ENCODE measurements at places on chromosomes 5 and 9.

DNA sequence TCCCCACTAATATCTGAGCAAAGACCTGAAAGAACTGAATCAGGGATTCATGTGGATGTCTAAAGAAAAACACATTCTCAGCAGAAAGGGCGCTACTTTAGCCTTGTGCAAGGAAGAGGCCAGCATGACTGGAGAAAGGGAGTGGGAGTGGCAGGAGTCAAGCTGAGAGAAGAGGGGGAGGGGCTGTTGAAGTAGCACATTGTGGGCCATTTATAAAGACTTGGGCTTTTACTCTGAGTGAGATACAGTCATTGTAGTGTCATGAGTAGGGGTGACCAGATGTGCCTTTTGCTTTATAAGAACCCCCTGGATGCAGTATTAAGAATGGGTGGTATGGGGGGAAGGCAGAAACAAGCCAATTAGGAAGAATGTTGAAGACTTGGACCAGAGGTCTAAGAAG is 452.8 kb downstream of the ENC1 start:
- DNase-seq = no peak

GRCh38 chr5:174735498-174736330 is 11.3 kb downstream of the MSX2 start:
- DNase-seq = peak; percentile 60

- no peak for DNase-seq
These were observed 255.0 kb downstream of the EFNA5 start for GRCh38 chr5:107415762-107416161.

DNA sequence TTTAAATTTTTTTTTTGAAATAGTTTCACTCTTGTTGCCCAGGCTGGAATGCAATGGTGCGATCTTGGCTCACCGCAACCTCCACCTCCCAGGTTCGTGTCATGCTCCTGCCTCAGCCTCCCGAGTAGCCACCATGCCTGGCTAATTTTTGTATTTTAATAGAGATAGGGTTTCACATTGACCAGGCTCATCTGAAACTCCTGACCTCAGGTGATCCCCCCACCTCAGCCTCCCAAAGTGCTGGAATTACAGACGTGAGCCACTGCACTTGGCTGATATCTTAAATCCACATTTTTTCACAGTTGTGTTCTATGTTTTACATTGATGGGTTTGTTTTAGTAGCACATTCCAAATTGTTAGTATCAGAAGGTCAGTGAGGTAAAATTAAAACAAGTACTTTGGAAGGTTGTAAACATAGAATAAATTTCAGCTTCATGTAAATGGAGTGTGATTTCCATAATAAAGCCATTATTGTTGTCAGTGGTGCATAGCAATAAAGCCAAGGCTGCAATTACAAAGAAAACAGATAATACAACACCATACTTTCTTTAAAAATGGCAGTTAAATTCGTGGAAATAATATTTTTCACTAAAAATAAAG is 287.2 kb downstream of the ARRDC3 start:
- DNase-seq = no peak

DNA sequence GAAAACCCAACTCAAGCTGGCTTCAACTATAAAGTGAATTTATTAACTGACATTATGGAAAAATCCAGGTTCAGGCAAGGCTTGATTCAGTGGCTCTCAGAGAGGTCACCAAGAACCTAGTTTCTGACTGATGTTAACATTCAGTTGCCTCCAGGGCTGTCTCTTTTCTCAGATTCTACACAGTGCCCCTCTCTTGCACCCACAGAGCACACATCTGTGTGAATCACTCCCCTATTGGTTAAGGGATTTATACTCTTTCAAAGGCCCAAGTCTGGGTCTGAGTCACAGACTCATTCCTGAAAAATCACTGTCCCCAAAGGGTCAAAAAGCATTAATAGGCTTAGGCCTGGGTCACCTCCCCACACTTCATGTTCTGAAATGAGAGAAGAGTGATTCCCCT is 6.2 kb upstream of the HAVCR2 start:
- no peak for DNase-seq

DNA sequence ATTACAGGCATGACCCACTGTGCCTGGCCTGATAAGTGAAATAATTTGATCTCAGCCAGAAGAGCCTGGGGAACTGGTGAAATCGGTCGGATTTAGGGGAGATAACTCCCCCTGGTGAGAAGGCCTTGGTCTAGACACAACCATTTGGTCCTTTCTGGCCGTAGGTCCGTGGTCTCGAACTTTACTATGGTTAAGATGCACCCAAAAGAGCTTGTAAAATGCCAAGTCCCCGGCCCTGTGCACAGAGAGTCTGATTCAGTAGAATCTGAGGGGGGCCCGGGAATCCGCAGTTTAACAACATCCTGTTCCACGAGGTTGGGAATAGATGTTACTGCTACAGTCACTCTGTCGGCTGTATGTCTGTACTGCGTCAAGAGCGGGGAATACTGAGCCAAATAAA is 140.7 kb downstream of the C9orf50 start:
- DNase-seq = no peak

GRCh38 chr9:136676297-136676794 is 10.9 kb downstream of the AGPAT2 start:
- no peak for DNase-seq

DNA sequence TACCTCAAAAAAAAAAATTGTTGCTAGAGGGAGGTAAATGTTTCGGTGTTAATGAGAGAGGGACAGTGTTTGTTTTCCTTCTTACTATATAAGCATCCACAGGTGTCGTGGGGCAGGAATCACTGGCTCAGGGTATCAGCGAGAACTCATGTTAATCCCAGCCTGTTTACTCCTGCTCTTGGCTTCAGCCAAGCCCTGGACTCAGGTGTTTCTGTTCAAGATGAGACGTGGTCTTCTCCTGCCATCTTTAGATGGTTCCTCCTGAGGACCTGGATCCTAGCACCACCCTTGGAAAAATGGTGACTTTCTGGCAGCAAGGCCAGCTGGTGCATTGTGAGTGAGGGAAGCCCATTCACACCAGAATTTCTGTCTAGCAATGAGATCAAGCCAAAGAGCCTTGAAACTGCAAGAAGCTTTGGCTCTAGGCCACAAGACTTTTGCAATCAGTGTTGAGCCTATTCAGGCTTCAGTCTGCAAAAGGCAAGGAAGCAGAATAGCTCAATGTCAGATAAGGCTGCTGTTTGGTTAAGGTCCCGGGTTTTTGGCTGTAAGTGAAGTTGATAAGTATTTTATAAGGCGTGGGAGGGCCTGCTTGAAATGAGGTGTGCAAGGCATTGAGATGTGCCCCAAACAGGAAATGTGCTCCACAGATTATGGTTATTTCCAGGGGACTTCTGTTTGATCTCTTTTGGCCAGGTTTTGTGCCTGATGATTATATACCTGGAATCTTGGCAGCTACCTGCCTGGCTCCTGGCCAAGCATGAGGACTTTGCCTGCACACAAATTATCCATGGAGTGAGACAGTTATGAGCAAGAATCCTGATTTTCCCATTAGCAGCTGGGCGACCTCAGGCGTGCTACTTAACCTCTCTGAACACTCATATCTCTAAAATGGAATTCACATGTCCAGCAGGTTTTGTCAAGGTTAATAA is 99.8 kb downstream of the TENT4A start:
- DNase-seq = peak; percentile 74

GRCh38 chr9:1473956-1474634 is 423.9 kb downstream of the DMRT2 start:
- DNase-seq = no peak

GRCh38 chr9:14393418-14393817 is 79.5 kb upstream of the NFIB start:
- DNase-seq = no peak

DNA sequence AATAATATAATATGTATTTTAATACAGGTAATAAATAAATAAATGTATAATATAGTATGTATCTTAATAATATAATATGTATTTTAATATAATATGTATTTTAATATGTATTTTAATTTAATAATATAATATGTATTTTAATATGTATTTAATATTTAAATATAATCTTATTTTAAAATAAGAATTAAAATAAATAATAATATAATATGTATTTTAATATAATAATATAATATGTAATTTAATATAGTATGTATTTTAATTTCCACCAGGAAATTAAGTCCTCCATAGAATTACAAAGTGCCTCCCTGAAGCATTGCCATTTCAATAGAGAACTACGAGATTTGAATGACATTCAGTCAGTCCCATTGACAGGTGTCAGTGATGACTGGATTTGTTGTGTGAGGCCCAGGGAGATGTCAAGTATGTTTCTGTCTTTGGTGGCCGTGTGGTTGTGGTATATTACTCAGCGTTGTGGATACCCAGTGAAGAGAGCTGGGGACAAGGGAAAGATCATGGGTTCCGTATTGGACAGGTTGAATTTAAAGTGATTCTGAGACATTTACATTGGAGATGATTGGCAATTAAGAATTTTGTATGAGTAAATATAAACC is 14.2 kb upstream of the C5orf46 start:
- no peak for DNase-seq

DNA sequence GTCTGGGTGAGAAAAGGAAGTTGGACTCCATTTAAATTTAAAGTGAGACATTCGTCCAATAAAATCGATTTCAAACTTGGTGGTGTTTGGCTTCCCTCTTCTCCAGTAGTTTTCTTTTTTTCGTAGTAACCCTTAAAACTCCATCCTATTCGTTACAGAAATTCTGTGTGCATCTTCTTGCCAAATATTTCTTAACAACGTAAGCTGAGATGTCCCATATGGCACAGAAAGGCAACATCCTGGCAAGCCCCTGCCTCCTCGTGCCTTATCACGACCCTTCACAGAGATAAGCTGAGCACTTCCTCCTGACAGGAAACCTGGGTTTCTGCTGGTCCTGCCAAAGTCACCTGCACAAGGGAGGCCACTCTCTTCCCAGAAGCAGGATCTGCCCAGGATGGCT is 11.8 kb upstream of the ADAMTS2 start:
- DNase-seq = no peak

- DNase-seq = no peak
These were observed 12.2 kb upstream of the ELL2 start for GRCh38 chr5:95973793-95974325.

DNA sequence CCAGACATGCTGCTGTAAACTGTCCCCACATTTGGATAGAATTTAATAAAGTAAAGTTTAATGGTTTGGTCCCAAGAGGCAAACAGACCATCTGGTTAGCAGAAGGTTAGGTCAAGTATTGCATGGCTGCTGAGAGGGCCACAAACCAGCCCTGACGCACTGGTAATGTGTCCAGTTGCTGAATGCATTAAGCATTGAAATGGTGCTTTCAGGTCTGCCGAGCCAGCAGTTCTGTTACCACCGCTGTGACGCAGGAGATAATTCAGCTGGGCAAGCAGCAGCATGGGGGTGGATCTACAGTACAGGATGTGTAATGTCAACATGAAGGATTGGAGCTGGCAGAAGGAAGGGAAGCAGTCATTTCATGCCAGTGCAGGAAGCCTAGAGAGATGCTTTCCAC is 16.0 kb downstream of the ZNF462 start:
- no peak for DNase-seq

GRCh38 chr5:83628360-83628759 is 92.3 kb downstream of the HAPLN1 start:
- no peak for DNase-seq

- no peak for DNase-seq
These were observed 404.6 kb downstream of the DMRT2 start for GRCh38 chr9:1454616-1455347.

- DNase-seq = no peak
These were observed 12.1 kb upstream of the DMAC1 start for GRCh38 chr9:7811677-7812076.

DNA sequence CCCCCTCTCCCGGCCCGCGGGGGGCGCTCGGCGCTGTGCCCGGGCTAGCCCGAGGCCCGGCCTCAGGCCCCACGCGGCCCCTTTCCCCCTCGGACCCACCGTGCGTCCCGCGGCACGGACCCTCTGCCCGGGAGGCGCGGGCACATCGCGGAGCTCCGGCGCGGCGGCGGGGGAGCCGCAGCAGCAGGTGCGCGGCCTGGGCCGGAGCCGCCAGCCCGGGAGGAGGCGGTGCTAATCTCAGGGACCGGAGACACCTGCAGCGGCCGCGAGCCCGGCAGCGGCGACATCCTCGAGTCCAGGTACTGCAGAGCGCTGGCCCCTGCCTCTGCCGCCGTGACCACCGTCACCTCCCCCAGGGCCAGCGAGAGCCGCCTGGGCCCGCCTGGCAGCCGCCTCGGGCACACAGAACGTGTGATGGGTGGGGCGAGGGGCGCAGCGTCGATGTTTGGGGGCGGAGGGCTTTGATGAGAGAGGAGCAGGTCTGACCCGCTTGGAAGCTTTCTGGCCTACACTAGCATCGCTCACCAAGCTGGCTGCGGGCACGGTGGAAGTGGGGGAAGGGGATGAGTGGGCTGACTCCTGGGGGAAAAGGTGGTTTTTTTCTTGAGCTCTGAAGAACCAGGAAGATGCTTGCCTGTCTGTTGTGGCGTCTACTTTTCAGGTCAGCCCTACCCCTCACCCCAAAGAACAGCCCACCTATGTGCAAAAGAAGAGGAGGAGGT is 524 bp downstream of the CYFIP2 start:
- DNase-seq = peak; percentile 29

- no peak for DNase-seq
These were observed 53.7 kb downstream of the PLAC8L1 start for GRCh38 chr5:146051678-146052077.

DNA sequence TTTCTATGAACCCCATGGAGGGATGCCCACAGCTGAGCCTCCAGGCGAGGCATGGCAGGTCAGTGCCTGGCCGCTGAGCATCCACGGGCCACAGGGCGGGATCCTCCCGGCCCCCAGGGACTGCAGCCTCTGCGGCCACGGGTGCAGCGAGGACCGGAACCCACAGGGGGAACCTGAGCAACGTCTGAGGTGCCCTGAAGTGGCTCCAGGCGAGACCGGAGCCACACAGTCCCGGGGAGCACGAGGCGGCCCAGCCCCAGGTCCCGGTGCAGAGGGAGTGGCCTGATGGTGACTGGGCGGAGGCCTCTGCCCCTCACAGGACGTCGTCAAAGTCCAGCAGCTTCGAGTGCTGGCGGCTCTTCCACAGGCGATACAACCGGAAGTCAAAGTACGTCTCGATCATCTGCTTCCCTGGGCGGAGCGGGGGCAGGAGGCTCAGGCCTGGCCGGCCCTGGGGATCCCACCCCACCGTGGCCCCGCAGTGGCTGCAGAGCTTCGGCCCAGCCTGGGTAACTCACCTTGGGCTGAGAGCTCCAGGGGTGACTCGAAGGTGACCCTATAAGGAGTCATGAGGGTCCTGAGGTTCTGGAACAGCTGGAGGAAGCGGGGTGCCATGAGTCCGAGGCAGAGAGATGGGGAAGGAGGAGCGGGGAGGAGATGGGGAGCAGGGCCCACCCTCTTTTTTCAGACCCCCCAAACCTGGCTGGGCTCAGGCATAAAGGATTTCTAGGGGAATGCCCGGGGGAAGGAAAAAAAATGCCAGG is 8.1 kb upstream of the ENTPD8 start:
- no peak for DNase-seq

DNA sequence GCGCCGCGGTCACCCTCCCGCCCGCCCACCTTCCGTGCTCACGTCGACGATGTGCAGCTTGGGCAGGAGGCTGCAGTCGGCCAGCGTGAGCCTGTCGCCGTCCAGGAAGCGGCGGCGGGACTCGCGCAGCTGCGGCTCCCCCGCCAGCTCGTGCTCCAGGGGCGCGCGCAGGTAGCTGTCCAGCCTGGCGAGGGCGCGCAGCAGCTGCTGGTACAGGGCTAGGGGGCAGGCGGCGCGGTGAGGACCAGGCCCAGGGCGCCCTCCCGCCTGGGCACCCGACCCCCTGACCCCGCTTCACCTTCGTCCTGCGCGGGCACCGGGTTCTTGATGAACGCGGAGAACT is 1.5 kb downstream of the CLIC3 start:
- DNase-seq = peak; percentile 17

GRCh38 chr5:148697180-148697808 is 43.0 kb upstream of the HTR4 start:
- no peak for DNase-seq

- no peak for DNase-seq
These were observed 4.3 kb downstream of the PCDH1 start for GRCh38 chr5:141873933-141874261.
